ENCODE measurements at places on chromosomes 1 and 21.

GRCh38 chr1:155499953-155500639 is 62.5 kb downstream of the ASH1L start:
- no peak for DNase-seq

DNA sequence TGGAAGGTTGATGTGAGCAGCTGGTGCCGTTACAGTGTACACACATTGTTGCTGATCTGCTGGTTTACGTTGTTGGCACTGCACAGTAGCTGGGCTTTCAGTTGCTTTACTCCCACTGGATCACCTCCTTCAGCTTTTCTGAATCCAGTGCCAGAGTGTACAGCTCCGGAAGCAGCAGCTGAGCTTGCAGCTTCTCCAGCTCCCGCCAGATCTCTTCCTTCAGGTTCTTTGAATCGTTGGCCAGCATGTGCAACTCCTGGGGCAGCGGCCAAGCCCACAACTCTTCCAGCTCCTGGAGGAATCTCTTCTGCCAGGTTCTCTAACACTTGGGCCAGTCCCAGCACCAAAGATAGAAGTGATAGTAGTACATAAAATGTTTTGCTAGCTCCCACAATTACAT is 149.7 kb upstream of the RRP15 start:
- DNase-seq = no peak

- no peak for DNase-seq
Measured at GRCh38 chr21:16113052-16113715, 383.4 kb downstream of the USP25 start.

GRCh38 chr1:245663841-245664240 is 509.1 kb downstream of the KIF26B start:
- DNase-seq = no peak

GRCh38 chr1:181159451-181160140 is 71.1 kb downstream of the IER5 start:
- peak; percentile 20 for DNase-seq

- DNase-seq = no peak
Measured at GRCh38 chr1:8443558-8444194, 125.8 kb downstream of the SLC45A1 start.

DNA sequence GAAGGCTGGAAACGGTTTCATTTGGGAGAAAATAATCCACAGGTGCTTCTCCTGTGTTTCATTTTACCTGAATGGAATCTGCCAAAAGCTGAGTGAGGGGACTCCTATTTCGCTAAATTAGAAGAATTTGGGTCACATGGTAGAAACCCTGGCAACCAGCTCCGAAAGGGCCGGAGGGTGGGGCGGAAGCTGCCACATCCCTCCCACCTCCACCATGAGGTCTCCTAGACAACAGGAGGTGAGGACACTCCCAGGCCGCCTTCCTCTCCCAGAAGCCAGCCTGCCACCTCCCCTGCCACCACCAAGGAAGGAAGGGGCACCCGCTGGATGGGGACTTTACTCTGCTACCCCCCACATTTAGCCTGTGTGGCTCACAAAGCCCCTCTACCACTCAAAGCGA is 199.9 kb upstream of the ZC3H12A start:
- no peak for DNase-seq

- DNase-seq = no peak
Measured at GRCh38 chr21:46237474-46237873, 8.9 kb upstream of the LSS start.

DNA sequence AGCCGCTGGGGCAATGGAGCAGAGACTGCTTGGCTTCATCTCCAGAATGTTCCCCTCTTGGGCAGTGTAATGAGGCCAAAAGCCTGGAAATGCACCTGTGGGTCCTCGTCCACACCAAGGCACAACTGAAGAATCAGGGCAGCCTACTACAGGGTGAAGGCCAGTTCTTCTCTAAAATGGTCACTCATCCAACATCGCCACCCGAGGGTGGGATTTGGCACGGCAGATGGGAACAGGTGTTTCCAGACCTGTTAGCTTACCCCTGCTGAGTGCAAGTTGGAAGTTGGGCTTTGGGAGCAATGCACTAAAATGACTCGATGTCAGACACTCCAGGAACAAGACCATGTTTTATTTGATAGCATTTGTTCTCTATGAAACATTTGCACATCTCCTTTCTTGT is 543.7 kb downstream of the NPHP4 start:
- no peak for DNase-seq

GRCh38 chr1:212212906-212213305 is 72.3 kb upstream of the PPP2R5A start:
- no peak for DNase-seq

DNA sequence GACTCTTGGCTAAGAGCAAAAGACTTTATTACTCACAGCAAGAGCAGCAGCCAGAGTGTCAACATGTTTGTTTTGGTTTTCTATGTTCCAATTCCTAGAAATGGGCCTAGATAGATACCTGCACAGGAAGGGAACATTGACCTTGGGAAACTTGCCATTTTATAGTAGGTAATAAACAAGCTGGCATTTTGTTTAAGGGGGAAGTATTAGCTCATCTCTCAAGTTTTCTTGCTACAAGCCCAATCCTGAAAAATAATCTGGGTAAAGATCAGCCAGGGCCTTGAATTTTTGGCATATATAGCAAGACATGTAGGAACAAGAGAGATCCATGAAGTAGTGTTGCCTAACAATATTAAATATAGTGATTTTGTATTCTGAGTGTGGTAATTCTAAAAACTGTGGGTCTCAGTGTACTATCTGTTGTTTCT is 51.4 kb upstream of the RGL1 start:
- DNase-seq = no peak

DNA sequence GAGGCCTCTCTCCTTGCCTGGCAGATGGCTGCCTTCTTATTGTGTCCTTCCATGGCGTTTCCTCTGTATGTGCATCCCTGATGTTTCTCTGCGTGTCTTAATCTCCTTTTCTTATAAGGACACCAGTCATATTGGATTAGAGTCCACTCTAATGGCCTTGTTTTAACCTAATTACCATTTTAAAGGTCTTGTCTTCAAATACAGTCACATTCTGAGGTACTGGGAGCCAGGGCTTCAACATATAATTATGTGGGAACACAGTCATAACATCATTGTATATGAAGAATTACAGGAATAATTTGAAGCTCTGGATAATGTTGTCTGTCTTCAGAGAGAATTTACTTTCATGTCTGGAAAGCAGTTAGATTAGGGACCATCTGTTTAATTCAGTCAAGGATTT is 56.4 kb upstream of the PTGFR start:
- no peak for DNase-seq

DNA sequence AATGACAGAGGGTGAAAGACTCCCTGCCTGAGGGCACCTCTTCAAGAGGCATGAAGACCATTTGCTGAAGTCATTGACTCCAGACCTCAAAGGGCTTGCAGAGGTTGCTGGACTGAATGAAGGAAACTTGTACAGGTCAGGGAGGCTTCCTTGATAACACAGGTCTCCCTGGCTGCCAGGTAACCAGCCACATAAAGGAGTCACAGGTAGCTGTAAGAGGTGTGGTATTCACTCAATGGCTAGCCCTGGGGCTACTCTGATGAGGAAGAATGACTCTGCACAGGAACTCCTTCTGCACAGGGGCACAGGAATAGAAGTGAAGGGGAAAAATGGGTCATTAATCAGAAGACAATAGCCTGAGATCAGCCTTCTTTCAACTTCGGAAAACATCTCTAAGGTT is 187.5 kb downstream of the LMX1A start:
- no peak for DNase-seq

DNA sequence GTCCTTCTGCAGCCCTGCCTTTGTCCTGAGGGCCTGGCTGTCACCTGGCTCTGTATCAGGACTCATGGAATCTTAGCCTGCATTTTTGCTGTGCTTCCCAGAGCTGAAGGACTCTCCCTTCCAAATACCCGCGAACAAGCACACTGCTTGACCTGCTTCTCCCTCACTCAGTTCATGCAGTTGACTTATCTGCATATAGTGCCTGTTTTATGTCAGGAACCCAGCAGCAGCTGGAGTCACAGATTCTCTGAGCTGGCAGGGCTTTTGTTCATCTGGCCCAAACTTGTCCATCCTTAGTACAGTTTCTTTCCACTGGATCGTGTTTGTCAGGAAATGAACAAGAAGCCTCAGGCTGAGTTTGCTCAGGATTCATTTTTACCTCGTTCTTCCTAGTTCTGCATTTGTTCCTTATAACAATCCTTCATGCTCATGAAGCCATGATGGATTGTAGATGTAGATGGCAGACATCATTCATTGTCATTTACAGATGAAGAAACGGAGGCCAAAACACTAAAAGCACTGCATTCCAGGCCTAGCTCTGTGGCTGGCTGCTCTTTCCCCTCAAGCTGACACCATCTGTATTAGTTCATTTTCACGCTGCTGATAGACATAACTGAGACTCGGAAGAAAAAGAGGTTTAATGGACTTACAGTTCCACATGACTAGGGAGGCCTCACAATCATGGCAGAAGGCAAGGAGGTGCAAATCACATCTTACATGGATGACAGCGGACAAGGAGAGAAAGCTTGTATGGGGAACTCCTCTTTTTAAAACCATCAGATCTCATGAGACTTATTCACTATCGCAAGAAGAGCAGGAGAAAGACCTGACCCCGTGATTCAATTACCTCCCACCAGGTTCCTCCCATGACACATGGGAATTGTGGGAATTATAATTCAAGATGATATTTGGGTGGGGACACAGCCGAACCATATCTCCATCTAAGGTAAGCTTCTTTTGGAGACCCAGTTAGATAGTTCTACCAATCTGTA is 150.9 kb downstream of the HIVEP3 start:
- no peak for DNase-seq

DNA sequence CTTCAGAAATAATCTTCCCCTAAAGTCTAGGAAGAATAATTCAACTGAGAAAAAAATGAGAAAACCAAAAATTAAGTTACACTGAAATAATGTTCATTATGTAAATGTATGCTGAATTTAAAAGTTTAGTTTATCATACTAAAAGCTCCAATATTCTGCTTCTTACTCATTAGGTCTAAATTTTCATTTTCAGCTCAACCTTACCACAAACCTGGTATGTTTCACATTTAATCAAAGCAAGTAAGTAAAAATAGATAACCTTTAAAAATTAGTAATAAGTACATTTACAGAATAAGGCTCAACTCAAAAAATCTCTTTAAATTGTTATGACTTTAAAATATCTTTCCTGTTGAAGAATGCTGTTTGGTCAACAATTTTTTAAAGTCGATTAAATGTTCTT is 15.0 kb downstream of the BTG3 start:
- no peak for DNase-seq

DNA sequence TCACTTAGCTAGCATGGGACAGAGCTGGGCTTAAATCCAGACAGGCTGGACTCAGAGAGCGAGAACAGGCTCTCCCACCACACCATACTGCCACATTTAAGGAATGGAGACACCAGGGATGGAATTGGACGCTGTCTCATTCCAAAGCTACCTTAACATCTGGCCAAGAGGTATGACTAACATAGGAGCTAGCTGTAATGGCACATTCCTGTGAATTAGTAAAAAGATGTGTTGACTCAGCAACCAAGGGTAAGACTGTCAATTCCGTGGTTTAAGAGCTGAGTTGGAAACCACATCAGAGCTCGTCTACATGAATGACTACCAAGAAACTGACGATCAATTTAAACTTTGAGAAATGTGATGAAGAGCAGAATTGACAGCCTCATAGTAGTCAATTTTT is 8.3 kb upstream of the TNFRSF9 start:
- peak; percentile 72 for DNase-seq

GRCh38 chr1:233433436-233434210 is 106.1 kb downstream of the MAP3K21 start:
- no peak for DNase-seq

- no peak for DNase-seq
Measured at GRCh38 chr1:206963740-206964139, 6.5 kb downstream of the FCAMR start.

DNA sequence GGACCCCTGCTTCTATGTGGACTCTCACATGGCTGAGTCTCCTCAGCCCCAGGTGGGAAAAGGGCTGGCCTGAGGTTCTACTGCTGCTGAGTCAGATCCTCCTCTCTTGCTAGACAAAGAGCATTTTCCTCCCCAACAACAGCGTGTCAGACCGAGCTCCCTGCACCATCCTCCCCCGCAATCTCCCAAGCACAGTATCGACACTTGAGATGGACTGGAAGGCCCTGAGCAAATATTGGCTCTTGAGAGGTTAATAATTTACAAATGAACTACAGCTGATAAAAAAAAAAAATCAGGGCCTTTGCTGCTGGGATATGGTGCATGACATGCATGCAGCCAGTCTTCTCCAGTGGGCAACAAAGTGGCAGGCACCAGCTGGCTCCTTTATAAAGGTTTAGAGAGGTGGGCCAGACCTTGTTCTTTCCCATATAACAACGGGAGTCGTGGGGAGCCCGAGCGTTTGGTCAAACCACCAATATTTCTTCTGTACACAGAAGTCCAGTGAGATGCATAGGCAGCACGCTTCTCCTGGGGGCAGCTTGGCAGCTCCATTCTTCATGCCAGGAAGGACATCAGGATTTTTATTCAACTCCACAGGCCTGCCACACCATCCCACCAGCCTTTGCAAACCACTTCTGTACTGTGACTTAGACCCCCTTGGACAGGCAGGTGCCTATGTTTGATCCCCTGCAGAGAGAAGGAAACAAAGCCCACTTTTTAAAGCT is 55.4 kb upstream of the CAMK1G start:
- DNase-seq = no peak

DNA sequence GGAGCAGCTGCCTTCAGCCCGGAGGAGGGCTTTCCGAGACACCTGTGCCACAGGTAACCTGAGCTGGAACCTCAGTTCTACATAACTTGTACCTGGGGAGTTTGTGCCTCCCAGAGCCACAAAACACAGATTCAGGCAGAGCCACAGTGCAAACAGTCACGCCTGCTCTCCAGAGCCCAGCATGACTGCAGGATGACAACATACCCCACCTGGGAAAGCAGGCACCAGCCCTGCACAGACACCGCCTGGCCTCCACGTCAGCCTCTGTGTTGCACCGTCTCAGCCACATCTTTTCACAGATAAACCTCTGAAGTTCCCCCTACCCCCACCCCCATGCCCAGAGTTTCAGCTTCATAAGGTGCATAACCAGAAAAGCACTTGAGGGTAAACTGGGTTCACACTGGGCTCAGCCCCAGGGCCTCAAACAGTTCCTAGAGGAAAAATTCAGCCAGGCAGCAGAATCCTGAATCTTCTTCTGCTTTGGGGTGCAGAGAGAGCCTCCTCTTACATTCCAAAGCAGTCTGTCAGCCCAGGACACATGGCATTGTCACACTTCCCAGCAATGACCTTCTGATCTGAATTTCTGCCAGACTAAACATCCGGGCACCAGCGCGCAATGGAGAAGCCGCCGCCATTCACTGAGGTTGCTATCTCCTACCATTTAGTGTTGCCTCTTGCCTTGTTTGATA is 229.5 kb downstream of the TOMM20 start:
- no peak for DNase-seq

All from stimulated activated effector memory CD8-positive, alpha-beta T cell treated with anti-CD3 and anti-CD28 coated beads, Interleukin-12 subunit alpha, Interleukin-12 subunit beta, amount 100 ng/mL, for 72 hours (primary cell).